ENCODE measurements at places on chromosomes 7 and 10.

GRCh38 chr10:6101181-6101580 lies 12.3 kb downstream of the RBM17 start:
- DNase-seq = no peak

DNA sequence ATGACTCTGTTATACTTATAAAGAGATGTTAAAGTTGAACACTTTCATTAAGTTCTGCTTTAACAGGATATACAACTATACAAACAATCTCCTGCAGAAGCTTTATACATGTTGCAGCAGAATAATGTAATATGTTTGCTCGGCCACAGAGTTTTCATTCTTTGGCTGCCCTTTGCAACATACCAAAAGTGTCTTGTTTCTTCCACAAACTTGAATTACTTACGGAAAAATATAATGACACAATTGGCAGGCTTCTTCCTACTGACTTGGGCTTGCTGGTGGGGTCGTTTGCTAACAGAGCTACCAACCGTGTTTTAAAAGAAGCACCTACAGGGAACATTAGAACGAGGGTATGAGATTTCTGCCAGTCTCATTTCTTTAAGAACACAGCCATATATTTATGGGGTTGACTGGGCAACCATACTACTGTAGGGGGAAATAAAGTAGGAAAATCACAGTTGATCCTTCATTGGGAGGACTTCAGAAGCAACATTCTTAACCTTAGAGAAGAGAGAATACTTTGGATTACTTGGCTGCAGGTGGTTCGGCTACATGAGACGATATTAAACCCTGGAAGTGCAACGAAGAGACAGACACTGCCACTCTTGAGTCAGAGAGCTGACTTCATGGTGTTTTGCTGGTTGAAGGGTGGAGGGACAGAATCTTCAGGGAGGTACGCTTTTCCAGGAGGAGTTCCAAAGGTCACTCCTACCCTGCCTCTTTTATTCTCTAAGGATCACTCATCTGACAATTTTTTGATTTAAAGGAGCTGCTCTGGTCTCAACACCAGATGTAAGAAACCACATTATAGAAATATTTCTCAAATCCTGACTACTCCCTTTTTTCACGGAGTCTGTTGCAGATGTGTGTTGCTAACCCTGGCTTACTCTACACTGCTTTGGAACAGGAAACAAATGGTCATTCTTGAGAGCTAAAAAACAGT lies 123.9 kb downstream of the SEMA3C start:
- DNase-seq = no peak

- DNase-seq = peak; percentile 70
Observed at GRCh38 chr7:151083071-151083823, at the start of gene TMUB1. TSS of gene TMUB1 (minus strand) at chr7:151083493. CDS start at chr7:151082563, 930 bp downstream.

DNA sequence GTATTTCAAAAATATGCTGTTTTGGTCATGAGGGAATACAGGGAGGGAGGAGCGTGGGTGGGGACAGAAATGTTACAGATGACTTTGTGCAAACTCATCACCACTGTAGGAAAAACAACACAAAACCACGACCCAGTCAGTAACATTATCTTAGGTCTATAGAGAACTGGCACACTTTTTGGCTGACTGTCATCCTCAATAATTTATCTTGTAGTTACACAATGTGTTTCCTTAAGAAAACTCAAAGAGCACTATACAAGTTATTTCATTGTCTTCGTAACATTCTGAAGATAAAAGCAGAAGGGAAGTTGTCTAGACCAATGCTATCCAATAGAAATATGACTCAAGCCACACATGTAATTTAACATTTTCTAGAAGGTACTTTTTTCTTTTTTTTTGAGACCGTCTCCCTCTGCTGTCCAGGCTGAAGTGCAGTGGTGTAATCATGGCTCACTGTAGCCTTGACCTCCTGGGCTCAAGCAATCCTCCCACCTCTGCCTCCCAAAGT lies 16.9 kb upstream of the CDK14 start:
- DNase-seq = peak; percentile 50

DNA sequence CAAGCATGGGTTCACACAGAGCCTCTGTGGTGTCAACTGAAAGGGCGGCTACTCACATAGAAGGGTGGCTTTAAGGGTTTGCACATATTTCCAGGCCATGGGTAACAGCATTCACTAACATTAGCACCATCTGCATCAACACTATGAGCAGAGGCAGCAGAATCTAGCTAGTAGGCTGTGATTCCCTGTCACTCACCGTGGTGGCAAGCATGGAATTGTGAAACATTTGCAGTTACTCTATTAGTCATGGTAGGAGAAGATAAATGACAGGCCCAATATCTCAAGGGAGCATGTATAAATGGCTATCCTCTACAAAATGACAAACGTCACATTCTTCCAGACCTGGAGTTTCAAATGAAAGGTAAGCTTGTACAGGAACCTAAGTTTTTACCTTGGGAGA lies 32.2 kb upstream of the CUBN start:
- DNase-seq = peak; percentile 12

- DNase-seq = no peak
Observed at GRCh38 chr10:121503587-121504051, 94.6 kb downstream of the FGFR2 start.

GRCh38 chr7:129144095-129144833 lies at the start of gene TSPAN33:
TSS of gene TSPAN33 (plus strand) at chr7:129144707. CDS start at chr7:129144981, 274 bp downstream.
- peak; percentile 73 for DNase-seq
